GM10248 (cell line): ENCODE measurements at places on chromosomes 3 and 15.

DNA sequence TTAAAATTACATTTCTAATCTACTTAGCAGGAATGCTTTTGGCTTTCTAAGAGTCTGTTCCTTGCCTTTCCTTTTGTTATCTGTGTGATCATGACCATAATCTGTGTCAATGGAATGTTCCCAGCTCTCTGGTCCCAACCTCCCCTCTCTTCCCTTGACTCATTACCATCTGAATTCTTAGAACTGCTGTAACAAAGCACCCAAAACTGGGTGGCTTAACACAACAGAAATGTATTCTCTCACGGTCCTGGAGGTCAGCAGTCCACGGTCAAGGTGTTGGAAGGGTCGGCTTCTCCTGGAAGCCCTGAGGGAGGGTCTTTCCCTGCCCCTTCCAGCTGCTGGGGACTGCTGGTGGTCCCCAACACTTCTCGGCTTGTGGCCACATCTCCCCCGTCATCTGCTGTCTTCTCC is 81.1 kb downstream of the LRRK1 start:
- no peak for DNase-seq

DNA sequence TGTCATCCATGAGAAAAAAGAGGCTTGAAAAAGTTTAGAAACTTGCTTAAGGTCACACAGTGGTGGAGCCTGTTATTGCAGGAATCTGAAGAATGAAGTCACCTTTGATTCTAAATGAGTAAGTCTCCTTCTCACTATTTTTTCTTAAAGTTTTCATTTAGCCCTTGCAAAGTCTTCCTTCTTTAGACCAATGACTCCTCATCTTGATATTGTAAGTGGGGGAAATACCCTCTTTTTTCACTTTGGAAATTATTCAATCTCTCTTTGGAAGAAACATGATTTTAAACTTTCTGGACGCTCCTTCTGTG is 787 bp upstream of the SLMAP start:
- DNase-seq, result peak; percentile 35

DNA sequence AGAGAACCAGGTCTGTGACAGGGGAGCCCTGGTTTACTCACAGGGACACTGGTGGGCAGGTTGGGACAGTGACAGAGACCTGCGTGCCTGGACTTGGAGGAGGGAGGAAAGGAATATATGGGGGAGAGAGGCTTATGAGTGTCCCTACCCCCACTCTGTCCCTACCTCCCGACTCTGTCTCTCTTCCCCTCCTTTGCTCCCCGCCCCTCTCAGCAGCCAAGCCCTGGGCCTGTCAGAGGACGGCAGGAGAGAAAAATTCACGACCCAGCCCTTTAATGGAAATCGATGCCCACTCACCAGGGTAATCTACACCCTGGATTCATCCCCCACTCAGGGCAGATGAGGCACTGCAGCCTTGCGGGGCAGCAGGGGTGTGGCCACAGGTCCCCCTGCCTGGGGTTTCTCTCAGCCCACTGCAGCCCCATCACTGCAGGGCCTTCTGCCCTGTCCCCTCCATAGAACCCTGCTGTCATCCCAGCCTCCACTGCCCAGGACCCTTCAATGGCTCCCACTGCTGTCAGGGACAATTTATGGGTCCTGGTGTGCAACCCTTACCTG is 135.9 kb upstream of the LINGO1 start:
- no peak for DNase-seq

DNA sequence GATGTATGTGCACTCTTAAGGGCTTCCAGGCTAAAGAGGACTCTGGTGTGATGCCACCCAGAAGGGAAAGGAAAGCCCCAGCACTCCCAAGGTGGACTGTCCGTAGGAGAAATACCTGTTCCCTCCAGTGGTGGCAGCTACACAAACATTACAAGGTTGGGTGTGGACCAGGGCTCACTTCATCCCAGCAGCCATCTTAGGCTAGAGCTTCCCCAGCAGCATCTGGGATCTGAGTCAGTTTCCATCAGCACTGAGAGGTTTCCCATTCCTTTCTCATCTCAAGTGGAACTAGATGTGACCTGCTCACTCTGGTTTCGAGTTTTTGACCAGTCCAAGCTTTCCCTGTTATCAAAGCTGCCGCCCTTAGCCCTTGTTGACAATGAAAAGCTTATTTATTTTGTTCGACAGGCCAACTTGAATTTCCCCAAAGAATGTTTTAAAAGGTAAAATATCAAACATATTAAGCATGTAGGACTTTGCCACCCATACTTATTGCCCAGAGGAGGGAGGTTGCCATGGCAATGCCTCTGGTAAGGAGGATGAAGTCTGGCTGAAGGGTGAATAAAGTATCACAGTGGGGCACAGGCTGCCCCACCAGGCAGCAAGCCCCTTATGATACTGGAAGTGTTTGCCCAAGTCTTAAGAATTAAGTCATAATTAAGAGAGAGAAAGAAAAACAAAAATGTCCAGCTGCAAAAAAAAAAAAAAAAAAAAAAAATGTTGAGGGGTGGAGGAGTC is 28.9 kb downstream of the CLDN18 start:
- no peak for DNase-seq

GRCh38 chr3:151382671-151383070 is 1.9 kb downstream of the P2RY12 start:
- no peak for DNase-seq

DNA sequence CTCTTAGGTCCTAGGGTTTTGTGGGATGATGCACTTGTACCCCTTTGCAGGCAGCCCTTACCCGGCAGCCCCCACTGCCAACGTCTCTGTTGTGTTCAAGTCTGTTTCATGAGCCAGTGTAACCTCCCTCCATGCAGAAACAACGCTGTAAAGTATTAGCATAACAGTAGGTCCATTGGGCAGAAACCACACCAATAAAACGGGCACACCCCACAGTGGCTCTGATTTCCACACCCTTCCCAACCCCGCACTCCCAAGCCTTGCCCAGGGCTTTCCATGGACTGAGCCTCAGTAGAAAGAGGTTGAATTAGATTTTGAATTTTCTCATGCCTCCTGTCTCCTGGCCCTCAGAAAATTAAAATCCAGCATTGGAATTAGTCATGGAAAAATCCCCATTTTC is 124.5 kb downstream of the CACNA1D start:
- no peak for DNase-seq

DNA sequence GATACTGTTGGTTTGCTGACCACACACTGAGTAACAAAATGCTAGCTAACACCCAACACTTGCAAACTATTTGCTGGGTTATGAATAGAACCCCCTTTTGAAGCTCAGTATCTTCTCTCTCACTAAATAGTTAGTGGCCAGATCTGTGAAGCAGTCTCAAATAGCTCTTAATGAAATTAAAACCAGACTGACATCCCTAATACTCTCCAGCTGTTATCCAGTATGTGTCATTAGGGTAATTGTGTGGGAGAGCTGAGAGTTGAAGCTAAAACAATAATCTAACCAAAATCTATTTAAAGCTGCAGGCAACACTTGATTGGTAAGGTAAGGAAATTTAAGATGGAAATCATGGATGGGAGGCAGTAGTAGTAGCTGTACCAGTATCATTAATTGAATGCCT is 110.4 kb upstream of the RORA start:
- DNase-seq, result no peak
